ENCODE measurements at places on chromosomes 7 and 10.

GRCh38 chr7:89160107-89160506, 364.6 kb upstream of the TEX47 start:
- DNase-seq, result no peak

GRCh38 chr10:115710136-115710535, 562.9 kb downstream of the GFRA1 start:
- DNase-seq, result no peak

DNA sequence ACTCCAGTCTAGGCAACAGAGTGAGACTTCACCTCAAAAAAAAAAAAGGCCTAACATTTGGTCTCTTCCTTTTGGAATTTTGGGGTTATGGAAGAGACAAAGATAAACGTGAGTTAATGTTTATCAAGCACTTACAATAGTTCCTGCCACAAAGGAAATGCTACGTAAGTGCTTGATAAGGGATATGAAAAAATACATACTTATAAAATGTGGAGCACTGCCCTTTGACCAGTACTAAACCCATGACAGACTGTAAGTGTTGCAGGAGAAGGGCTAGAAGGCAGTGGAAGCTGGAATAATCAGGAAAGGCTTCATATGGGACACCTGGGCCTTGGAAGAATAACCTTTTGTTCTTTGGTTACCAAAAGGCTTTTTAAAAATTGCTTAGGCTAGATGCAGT, 25.5 kb downstream of the TMEM248 start:
- DNase-seq, result no peak

DNA sequence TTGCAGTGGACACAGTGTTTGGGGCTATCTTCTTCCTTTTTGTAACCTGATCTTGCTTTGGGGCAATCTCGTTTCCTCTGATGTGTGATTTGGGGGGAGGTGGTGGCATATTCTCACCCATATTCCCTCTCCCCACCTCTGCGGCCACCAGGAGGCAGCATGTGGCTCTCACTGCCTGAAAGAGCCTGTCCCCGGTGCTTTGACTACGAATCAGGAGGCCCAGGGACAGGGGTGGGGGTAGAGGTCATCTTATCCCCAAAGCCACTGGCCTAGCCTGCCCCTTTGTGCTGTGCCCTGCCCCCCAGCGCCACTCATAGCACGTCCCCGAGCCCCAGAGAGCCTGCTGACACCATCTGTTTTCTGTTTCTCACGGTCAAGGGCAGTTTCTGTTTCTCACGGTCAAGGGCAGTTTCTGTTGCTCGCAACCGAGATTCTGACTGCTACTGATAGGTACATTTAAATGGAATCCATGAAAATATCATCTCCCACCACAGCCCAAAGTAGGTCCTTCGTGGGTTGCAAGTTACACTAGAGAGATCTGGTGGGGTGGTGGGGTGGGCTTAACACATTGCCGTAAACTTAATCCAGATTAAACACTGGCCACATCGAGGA, 28.2 kb downstream of the PHYH start:
- no peak for DNase-seq

DNA sequence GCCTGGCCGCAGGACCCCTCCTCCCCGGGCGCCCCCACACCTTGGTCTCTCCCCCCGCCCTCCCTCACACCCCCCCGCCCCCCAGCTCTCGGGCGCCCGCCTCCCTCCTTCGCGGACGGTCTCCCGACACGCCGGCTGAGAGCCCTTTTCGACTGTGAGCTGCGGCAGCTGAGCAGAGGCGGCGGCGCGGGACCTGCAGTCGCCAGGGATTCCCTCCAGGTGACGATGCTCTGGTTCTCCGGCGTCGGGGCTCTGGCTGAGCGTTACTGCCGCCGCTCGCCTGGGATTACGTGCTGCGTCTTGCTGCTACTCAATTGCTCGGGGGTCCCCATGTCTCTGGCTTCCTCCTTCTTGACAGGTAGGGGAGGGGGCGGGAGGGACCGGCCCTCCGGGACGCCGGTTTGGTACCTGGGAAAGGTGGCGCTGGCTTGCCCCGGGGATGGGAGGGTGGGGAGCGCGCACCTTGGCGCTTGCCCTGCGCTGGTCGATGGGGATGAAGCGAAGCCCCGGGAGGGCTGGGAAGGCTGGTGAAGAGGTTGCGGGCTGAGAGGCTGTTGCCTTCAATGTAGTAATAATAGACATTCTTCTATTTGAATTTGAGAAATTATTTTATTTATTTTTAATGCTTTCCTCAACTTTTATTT, at the start of gene BMPER:
BMPER (plus strand) TSS at position 151 of the 644 bp plus-strand sequence; CDS start at position 226, 75 bp downstream.
- DNase-seq, result no peak

DNA sequence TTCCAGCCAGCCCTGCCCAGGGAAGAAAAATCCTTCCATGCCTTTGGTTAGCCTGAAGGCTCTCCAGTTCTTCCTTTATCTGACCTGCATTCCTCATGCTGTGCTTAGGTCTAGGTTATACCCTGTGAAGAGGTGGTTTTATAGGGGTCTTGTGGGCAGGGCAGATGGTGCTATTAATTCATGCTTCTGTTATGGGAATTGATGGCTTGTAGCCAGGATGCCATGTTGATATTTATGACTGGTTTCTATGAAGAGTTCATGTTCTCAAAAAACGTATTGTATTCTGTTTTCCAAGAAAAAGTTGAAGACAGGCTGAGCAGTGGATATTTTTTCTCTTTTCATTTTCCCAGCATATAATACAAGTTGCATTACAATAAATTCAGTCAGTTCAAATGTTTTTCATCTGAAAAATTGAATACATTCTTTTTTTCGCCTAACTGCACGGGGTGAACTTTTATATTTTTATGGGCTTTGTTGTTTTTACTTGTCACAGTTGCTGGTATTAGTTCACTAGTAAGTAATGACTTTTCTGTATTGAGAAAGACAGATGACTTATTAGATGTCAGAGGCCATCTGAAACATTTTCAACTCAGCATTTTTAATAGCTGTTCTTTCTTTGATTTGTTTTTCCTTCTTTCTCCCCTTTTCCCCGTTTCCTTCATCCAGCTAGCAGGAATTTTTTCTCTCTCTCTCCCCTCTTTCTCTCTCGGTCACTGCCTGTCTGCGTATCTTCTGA, 322.8 kb downstream of the LRMDA start:
- DNase-seq, result no peak
